ENCODE measurements at places on chromosomes 16 and 17.

- peak; percentile 45 for DNase-seq
These were observed 15.3 kb upstream of the TNS4 start for GRCh38 chr17:40516581-40517285.

DNA sequence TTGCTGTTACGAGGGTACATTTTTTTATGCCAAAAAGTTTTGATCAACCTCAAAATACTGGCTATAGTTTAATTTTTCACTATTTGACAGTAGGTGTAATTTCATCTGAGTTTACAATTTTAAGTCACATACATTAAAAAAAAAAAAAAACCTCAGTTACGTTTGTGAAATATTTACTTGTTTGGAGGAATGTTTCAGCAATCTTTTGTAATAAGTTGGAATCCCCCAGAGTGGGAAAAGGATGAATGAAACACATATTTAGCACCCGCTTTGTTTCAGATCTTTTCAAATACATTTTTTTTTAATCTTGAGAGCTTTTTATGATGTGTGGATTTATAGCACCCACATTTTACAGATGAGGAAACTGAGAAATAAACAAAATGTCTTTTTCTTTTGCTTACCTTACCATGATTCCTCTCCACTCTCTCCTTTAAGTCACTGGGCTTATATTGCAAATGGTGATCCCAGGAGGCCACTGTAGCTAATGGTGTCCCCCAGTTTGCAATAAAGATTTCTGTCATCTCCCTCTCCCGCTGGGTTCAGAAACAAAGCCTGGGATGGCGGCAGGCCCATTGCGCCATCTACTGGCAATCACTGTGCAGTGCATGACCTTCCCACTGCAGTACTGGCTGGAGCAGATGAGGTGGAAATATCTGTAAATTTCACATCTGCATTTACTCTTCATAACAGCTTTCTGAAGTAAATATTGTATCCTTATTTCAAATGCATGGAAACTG, 27.7 kb downstream of the TBC1D3B start:
- peak; percentile 37 for DNase-seq

- DNase-seq, result no peak
These were observed 118.0 kb upstream of the RPL38 start for GRCh38 chr17:74085434-74085833.

GRCh38 chr17:21166595-21167210, 39.9 kb downstream of the DHRS7B start:
- DNase-seq, result no peak

- no peak for DNase-seq
These were observed 170.8 kb upstream of the FAM20A start for GRCh38 chr17:68771867-68772515.

DNA sequence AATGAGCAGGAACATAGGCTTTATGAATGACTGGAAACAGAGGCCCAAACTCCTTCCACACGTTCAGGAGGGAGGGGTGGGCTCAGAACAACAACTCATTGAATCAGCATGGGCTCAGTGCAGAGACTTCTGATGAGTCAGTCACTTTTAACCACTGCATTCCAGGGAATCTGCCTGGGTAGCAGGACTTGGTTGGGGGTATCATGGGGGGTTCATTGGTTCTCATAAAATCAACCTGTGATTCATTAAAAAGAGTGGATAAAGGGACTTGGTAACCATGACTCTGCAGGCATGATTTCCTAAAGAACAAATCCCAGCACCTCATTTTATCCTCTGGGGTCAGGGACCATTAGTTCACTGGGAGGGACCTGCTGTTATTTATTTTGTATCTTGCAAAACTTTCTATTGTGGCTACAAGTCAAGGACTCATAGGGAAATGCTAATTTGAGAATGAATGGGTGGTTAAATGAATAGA, 13.8 kb downstream of the ITGB3 start:
- DNase-seq, result no peak

DNA sequence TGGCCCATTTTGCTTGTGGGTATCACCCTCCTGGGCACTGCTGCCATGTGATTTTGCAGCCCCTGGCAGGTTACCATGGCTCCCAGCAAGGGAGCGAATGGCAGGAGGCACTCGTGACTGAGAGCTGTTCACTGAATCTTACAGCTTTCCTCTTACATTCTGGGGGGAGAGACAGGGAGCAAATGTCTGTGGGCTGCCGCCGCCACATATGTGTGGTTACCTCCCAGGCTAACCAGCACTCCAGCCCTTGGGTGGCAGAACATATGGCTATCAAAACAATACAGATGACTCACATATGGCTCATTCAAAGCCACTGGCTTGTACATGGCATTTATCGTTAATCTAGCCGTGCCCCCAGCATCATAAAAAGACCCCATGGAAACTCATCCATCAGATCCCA, 19.8 kb downstream of the GTF3C1 start:
- no peak for DNase-seq

DNA sequence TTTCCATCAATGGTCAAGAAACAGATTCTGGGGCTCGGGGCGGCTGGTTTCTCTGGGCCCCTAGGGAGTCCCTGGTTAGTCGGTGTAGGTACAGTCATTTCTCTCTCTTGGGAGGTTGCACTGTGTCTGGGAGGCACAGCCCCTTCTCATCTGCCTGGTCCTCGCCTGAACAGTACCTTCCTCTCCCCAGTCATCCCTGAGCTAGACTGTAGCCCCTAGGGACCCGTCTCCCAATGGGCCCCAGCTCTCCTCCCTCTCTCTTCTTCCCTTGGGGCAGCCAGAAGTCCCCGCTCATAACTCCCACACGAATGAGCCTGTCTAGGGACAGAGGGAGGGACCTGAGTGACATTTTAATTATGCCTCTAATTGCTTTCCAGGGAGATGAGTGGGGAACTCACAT, 20.2 kb upstream of the CPSF4L start:
- no peak for DNase-seq

DNA sequence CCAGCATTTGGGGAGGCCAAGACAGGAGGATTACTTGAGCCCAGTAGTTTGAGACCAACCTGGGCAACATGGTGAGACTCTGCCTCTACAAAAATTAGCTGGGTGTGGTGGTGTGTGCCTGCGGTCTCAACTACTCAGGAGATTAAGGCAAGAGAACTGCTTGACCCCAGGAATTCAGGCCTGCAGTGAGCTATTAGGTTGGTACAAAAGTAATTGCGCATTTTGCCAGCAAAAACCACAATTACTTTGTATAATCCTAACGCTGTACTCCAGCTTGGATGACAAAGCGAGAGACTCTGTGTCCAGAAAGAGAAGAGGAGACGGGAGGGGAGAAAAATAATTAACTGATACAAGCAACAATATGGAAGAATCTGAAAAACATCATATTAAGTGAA, 32.7 kb downstream of the YWHAE start:
- no peak for DNase-seq

GRCh38 chr16:69293401-69293800, 17.7 kb upstream of the VPS4A start:
- DNase-seq, result no peak

DNA sequence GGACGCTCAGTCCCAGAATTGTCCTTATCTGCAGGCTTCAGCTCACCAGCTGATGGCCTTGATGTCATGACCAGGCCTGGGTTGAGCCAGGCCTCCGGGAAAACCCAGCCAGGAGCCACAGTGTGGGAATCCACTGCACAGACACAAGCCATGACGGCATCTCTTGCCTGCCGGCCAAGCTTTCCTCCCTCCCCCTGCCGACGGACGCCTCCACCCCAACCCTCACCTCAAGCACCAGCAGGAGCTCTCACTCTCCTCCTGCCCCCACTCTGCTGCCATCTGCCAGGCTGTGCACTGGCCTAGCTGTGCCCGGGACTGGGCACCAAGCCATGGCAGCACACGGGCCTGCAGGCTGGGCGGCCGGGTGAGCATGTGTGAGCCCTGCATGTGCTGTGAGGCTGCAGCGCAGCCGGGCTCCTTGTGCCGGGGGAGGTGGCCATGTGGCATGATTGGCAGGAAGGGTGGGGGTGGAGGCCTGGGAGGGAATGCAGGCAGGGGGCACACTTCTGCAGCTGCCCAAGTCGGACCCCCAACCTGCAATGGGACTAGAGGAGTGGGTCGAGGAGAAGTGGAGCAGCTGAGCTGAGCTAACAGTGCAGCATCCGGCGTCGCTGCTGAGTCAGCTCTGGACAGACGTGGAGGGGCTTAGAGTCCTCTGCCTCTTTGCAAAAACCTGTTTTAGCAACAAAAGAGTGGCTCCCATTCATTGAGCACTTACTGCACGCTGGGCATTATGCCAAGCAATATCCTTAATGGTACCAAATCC, 268.5 kb downstream of the CBLN1 start:
- no peak for DNase-seq

DNA sequence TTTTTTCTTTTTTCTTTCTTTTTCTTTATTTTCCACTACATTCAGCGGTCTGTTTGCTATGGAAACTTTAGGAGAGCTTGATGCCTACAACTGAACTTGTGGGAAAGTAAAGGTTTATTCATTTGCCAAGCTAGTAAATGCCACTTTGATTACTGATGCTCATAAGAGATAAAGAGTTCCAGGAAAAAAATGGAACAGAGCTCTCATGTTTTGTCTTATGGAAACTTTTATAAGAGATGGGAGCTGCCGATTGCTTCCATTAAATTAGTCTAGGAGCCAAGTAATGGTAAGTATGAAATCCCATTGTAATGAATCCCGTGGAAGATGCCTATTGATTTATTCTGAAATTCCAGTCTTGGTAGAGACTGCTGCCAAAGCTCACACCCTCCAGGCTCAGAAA, 7.1 kb downstream of the ANKFN1 start:
- DNase-seq, result no peak

DNA sequence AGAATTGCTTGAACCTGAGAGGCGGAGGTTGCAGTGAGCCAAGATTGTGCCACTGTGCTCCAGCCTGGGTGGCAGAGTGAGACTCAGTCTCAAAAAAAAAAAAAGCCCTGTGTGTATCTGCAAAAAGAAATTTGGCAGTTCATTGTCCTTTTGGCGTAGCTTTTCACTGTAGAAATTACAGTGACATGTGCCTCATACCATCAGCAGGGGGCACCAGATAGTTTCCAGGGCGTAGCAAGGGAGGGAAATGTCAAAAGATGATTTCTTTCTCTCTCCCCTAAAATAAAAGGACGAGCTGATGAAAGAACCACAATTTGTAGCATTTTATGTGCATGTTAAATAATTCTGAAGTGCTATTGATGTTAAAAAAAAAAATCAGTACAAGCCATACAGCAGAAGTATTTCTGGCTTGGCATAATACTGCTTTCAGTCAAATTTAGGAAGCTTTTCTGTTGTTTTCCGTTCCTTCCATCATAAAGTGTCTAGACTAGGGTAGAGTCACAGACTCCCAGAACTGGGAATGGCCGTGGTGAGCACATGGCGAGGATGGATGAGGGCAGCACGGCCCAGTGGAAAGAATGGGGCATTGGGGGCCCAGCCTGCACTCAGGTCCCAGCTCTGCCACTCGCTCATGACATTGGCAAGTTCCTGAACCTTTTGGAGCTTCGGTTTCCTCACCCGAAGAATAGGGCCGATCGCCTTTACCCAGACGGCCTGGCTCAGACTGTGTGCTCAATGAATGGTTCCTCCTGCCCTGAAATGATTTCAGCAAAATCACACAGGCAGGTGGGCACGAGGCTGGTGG, 59.8 kb upstream of the RPH3AL start:
- DNase-seq, result no peak

DNA sequence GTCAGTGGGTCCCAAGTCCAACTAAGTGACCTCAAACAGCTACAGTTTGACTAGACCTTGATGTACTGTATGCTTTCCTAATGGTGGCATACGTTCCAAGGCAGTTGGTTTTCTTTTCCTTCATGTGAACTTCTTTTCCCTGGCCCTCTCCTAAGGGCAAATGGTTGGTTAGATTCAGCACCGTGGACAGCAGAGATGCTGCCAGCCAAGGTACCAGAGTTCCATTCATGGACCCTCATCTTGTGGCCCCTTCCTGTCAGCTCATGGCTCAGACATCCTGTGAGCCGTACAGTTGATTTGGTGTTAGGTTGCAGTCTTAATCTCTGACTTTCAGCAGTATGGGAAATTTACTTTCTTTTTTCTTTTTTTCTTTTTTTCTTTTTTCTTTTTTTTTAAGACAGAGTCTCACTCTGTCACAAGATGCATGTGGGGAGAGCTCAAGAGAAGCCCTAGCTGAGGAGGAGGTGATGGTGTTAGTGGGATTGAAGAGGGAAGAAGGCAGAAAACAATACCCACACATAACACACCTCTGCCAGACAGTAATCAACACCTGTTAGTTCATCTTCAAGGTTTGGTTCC, 122.4 kb downstream of the USP31 start:
- no peak for DNase-seq

DNA sequence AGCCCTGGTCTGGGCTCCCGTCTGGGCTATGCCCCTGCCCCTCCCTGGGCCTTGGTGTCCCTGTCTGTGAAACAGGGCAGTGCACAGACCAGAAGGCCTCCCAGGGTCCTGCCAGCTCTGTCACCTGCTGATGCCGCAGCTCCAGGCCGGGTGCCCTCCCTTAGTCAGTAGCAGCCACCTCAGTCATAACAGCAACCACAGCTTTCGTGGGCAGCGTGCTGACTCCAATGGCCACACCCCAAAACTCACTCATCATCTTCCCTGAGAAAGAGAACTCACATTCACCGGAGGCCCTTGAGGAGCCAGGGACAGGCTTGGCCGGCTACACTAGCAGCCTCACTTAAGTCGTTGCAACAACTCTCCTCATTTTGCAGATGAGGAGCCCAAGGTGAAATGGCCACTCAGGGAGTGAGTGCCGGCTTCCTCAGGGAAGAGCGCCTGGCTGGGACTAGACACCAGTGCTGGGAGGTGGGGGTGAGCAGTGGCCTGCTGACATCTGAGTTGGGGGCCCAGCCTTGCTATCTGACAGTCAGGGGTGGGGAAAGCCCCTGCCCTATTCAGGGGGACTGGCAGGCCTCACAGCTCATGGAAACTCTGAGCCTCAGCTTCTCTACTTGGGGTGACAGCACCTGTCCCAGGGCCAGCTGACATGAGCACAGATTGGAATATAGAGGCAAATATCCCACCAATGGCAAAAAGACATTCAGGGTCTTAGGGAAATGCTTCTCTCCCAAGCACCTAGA, 22.6 kb downstream of the SLC5A10 start:
- DNase-seq, result no peak

Data from stimulated activated CD8-positive, alpha-beta memory T cell treated with anti-CD3 and anti-CD28 coated beads, Interleukin-4, amount 100 ng/mL, for 1 hour (primary cell).